ENCODE measurements at places on chromosomes 12 and 14. TPM values are rescaled to one million over a fixed set of nuclear protein-coding genes. Genes with fewer than 3 reads are reported as not detected.

EVL gene
- total RNA-seq = 12.1 TPM

MGST1 gene
- total RNA-seq = 8.3 TPM

FOXA1 gene
- not detected for total RNA-seq

SLC7A7 gene
- 5.3 TPM for total RNA-seq

C14orf180 gene
- not detected for total RNA-seq

GALNT16 gene
- not detected for total RNA-seq

PUS1 gene
- 4.8 TPM for total RNA-seq

IFI27L2 gene
- 4.2 TPM for total RNA-seq

RSRC2 gene
- total RNA-seq = 40.3 TPM

NTF3 gene
- 0.09 TPM for total RNA-seq

TCL1A gene
- not detected for total RNA-seq

KCNJ8 gene
- total RNA-seq = under 0.01 TPM

OTOGL gene
- 0.22 TPM for total RNA-seq

RNU4-1 gene
- total RNA-seq = under 0.01 TPM

SLC25A47 gene
- not detected for total RNA-seq

TAS2R13 gene
- total RNA-seq = 1.0 TPM

MED13L gene
- total RNA-seq = 58.4 TPM

PRPH gene
- total RNA-seq = not detected

ITPR2 gene
- 15.9 TPM for total RNA-seq

PMEL gene
- 0.60 TPM for total RNA-seq

LALBA gene
- total RNA-seq = not detected

TEX52 gene
- under 0.01 TPM for total RNA-seq

DNAH10 gene
- total RNA-seq = under 0.01 TPM

TNS2 gene
- total RNA-seq = 19.1 TPM

C3AR1 gene
- 0.11 TPM for total RNA-seq

KRT78 gene
- not detected for total RNA-seq

MYH6 gene
- total RNA-seq = not detected

C12orf60 gene
- total RNA-seq = 1.3 TPM

INHBE gene
- total RNA-seq = not detected

SLC4A8 gene
- 0.87 TPM for total RNA-seq

LRCOL1 gene
- 20.0 TPM for total RNA-seq

LHX5 gene
- total RNA-seq = not detected

KRT1 gene
- not detected for total RNA-seq

VWF gene
- total RNA-seq = 1,035 TPM

KRT74 gene
- not detected for total RNA-seq

TAS2R7 gene
- total RNA-seq = 0.09 TPM

VSX2 gene
- not detected for total RNA-seq

PARPBP gene
- 4.4 TPM for total RNA-seq

GNG2 gene
- total RNA-seq = 6.5 TPM

KRT79 gene
- not detected for total RNA-seq

CACNA2D4 gene
- 0.60 TPM for total RNA-seq

IL22 gene
- not detected for total RNA-seq

CDCA3 gene
- total RNA-seq = 2.7 TPM

Measured in dermis lymphatic vessel endothelial cell (primary cell).